ENCODE measurements at places on chromosomes 5 and 9. TPM values are rescaled to one million over a fixed set of nuclear protein-coding genes. Genes with fewer than 3 reads are reported as not detected.

The IFNB1 gene
- not detected for total RNA-seq

- H3K27me3 ChIP-seq, result no peaks in the 10 kb centered on the region
- no peak overlapping the region for H3K4me3 ChIP-seq
- no peak overlapping the region for H3K27ac ChIP-seq
- no peaks in the 10 kb centered on the region for H3K4me1 ChIP-seq
These were observed 98.1 kb downstream of the SREK1 start for GRCh38 chr5:66242050-66242715.

DNA sequence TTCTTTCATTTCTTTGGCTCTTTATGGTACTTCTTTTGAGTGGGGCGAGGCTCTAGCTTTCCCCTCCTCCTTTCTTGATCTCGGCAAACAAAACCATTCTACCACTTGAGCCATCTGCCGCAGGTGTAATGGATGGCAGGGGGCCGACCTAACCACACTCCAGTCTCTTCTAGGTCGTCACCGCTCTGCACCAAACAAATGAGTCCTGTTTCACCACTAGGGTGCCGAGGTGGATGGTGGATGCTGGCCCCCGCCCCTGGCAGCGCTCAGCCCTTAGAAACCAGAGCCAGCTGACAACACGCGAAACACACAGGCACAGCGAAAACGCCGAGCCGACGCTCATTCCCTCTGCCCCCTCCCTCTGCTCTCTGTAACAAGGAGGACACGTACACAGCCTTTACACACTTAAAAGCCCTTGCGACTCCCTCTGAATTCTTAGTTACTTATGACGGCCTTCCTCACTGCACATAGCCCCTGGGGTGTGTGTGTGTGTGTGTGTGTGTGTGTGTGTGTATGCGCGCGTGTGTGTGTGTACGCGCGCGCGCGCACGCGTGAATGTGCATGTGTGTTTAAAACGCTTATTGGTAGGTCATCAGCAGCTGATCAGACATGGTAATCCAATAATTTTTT, 199.4 kb downstream of the MEF2C start:
- peaks cover 65% of the 10 kb centered on the region for H3K27me3 ChIP-seq
- H3K27ac ChIP-seq, result no peak overlapping the region
- DNase-seq, result no peak
- no peaks in the 10 kb centered on the region for H3K4me1 ChIP-seq
- no peak overlapping the region for H3K4me3 ChIP-seq

GRCh38 chr5:134944630-134945029, 23.1 kb upstream of the CATSPER3 start:
- no peak for DNase-seq
- no peak overlapping the region for H3K4me3 ChIP-seq
- H3K27ac ChIP-seq, result no peak overlapping the region
- no peaks in the 10 kb centered on the region for H3K27me3 ChIP-seq
- H3K36me3 ChIP-seq, result no peaks in the 10 kb centered on the region
- no peaks in the 10 kb centered on the region for H3K4me1 ChIP-seq

All from naive thymus-derived CD4-positive, alpha-beta T cell (primary cell).